ENCODE measurements at places on chromosomes 16 and 17. TPM values are rescaled to one million over a fixed set of nuclear protein-coding genes. Genes with fewer than 3 reads are reported as not detected.

The LLGL2 gene
- total RNA-seq, result 33.2 TPM

The ZNF469 gene
- 7.7 TPM for total RNA-seq

The KRTAP4-5 gene
- not detected for total RNA-seq

The CUEDC1 gene
- 54.2 TPM for total RNA-seq

The PTGES3L gene
- total RNA-seq, result 1.2 TPM

The CES1 gene
- 37.3 TPM for total RNA-seq

The UBALD2 gene
- 127 TPM for total RNA-seq

The DYNLL2 gene
- total RNA-seq, result 18.2 TPM

The KRTAP4-3 gene
- not detected for total RNA-seq

The PITPNM3 gene
- 2.2 TPM for total RNA-seq

The DRC3 gene
- total RNA-seq, result 1.9 TPM

The SPG7 gene
- total RNA-seq, result 108 TPM

The C17orf58 gene
- total RNA-seq, result 19.8 TPM

The CETP gene
- total RNA-seq, result not detected

The TSR3 gene
- total RNA-seq, result 90.4 TPM

The SEPTIN12 gene
- total RNA-seq, result not detected

The ABCA8 gene
- 0.27 TPM for total RNA-seq

The RGS9 gene
- total RNA-seq, result 7.5 TPM

The PLEKHG4 gene
- total RNA-seq, result 9.7 TPM

The CDH3 gene
- 0.41 TPM for total RNA-seq

The SCN4A gene
- 0.20 TPM for total RNA-seq

The KRT9 gene
- total RNA-seq, result not detected

The CIAO2B gene
- 178 TPM for total RNA-seq

The ACSM3 gene
- 4.3 TPM for total RNA-seq

The GRAP gene
- total RNA-seq, result 0.43 TPM

The KRTAP2-3 gene
- not detected for total RNA-seq

The SLC4A1 gene
- not detected for total RNA-seq

Data from A549 treated with Mapracorat at 1 μM for 4 hours (cell line).